ENCODE measurements at places on chromosomes 7 and 10. TPM values are rescaled to one million over a fixed set of nuclear protein-coding genes. Genes with fewer than 3 reads are reported as not detected.

Gene BBS9
- total RNA-seq = 12.7 TPM

Gene UBE3C
- total RNA-seq = 61.4 TPM

Gene CDHR1
- 0.26 TPM for total RNA-seq

Gene DLX5
- not detected for total RNA-seq

Gene COL1A2
- total RNA-seq = 8,614 TPM

Gene RINT1
- total RNA-seq = 16.2 TPM

Gene GPRIN2
- not detected for total RNA-seq

Gene NUDT13
- total RNA-seq = 11.0 TPM

Gene MYL10
- not detected for total RNA-seq

Gene TMEM273
- total RNA-seq = not detected

Gene NEUROD6
- not detected for total RNA-seq

Gene XRCC2
- total RNA-seq = 0.09 TPM

Gene LEP
- 1.7 TPM for total RNA-seq

Gene CLEC2L
- not detected for total RNA-seq

Gene AKR1E2
- total RNA-seq = 2.9 TPM

Gene GIMAP1
- not detected for total RNA-seq

Gene KIF5B
- 58.4 TPM for total RNA-seq

Gene CNNM1
- 2.2 TPM for total RNA-seq

Gene WASHC2C
- 24.5 TPM for total RNA-seq

Gene CLDN15
- 5.3 TPM for total RNA-seq

Gene CASTOR2
- 16.0 TPM for total RNA-seq

Gene ELAPOR2
- total RNA-seq = 11.8 TPM

Gene HOXA5
- total RNA-seq = 1.3 TPM

Gene LBX1
- total RNA-seq = under 0.01 TPM

Gene POLR2J2
- total RNA-seq = 0.23 TPM

Gene GRID1
- 0.34 TPM for total RNA-seq
